ENCODE measurements at places on chromosomes 7 and 10.

DNA sequence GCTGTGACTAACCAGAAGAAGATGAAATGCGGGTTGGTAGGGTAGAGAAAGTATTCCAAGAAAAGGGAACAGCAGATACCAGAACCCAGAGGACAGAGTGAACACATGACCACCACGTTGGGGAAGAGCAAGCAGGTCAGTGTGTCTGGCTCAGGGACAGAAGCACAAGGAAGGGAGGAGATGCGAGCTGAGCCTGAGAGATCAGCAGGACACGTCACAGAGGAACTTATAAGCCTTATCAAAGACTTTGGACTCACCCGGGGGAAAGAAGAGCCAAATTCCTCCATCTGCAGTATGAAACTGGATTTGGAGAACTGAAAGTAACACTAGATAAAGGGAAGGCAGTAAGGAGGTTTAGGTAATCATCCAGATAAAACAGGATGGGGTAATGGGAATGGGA, 232.1 kb upstream of the NPVF start:
- DNase-seq = no peak

DNA sequence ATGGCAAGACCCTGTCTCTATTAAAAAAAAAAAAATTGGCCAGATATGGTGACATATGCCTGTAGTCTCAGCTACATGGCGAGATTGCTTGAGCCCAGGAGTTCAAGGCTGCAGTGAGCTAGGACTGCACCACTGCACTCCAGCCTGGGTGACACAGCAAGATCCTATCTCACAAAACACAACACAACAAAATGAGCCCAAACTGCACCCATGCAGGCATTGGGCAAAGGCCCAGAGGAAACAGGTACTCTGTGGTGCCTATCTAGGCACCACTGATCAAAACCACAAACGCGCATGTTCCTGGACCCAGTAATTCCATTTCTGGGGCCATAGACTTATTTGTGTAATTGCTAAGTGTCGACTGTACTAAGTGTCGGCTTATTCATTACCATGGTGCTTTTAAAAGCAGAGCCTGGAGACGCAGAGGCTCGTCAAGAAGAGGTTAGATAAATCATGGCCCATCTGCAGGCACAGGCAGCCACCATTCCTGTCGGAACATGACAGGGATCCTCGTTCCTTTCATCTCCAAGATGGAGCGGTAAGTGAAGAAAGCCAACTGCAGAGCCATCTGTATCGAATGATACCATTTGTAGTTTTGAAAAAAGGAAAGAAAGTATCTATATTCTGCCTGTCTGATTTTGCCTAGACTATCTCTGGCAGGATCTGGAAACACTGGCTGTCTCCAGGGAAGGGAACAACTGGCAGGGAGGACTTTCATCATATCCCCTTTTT, 160.4 kb upstream of the RHEB start:
- DNase-seq = no peak

DNA sequence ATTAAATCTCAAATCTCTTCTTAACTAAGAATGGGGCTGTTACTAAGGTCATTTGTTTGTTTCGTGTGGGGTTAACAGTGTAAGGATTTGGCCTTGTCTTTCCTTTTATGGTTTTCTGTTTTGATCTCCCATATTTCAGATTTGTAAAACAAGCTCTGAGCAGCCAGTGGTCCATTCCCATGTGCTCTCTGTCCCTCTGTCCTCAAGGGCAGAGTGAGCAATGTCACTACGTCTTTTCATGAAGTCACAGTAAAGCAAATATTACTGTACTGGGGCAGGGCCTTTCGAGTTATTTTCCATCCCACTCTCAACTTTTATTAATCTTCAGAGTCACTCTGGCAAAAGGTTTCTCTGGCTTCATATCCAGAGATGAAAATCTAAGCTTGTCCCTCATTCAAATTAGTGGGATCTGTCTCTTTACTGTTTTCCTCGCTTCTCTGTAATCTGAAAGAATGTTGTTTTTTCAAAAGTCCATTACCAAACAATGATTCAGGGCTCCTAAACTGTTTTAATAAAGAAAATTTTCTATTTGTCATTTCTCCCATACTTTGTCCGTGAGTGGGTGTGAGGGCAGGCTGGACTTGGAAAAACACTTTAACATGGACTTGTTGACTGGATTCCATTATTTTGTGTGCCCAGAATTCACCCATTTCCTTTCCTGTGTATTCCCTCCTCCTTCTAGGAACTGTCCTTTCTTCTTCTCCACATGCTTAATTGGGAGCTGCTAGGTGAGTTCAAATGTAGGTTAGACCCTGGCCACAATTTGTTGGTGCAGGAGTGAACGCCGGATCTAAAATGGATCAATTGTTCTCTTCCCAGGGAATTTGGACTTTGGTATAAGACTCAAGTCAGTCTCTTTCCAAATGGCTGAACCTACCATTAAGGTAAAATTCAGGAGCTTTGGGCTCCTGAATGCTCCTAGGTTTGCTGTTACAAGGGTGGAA, 42.1 kb upstream of the NAMPT start:
- DNase-seq = no peak

DNA sequence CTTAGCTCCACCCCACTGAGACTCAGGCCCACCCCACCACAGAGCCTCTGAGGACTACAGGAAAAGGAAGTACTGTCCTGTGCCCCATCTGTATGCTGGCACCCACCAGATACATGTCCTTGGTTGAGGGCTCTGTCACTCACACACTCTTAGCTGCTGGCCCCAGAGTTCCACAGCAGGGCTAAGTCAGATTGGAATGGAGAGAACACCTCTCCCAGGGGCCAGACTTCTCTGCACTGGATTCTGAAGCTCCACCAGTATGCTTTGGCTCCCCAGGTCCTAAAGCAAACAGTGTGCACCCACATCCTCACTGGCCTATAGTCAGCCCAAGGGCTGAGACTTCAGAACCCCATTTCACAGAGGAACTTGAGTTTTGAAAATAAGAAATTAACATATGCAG, 103.2 kb upstream of the PPP2R2D start:
- DNase-seq = no peak

- peak; percentile 19 for DNase-seq
Observed at GRCh38 chr10:7260912-7261311, 149.9 kb downstream of the SFMBT2 start.

- DNase-seq = no peak
Observed at GRCh38 chr7:12785473-12785872, 98.0 kb downstream of the ARL4A start.

DNA sequence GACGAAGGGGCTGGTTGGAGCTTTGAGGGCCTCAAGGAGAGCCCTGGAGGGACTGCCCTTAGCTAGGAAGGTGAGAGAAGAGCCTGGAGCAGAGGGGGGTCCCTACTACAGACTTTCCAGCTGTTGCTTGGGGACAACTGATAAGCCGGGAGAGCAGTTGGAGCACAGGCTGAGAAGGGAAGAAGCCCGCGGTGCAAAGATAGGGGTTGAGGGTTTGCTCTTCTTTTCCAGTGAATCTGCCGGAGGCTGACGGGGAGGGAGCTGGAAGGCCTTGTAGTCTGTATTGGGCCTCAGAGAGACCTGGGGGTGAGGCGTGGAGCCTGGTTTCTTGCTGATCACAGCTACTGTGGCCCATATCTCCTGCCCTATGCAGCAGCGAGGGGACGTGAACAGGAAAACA, 23.7 kb downstream of the CYP26A1 start:
- DNase-seq = no peak

DNA sequence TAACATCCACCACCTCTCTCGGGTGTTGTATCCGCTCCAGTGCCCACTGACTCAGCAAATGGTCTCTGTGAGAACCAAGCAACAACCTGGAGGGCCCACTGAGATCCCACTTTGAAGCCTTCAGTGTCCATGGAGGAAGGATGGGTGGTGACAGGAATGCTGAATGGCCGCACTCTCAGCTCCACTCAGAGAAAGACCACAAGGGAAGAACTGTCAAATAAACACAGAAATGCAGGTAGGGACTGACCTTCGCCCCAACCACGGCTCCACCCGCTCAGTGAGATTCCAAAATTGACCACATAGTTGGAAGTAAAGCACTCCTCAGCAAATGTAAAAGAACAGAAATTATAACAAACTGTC, 65.8 kb downstream of the VIPR2 start:
- no peak for DNase-seq

DNA sequence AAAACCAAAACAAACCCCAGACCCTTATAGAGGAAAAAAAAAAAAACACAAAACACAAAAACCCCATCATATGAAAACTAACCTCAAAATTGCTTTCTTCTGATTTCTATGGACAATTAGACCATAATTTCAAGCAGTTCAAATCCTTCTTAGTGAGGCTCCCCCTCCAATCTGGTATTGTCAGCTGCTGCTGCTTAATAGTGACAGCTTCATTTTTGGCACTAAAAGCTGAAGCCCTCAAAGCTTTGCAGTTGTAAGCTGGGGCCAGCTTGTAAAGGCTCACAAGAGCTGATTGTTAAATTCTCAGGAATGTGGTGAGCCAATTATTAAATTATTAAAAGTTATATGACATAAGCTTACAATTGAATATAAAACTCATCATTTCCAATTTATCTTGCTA, 21.9 kb downstream of the ATXN7L1 start:
- no peak for DNase-seq

DNA sequence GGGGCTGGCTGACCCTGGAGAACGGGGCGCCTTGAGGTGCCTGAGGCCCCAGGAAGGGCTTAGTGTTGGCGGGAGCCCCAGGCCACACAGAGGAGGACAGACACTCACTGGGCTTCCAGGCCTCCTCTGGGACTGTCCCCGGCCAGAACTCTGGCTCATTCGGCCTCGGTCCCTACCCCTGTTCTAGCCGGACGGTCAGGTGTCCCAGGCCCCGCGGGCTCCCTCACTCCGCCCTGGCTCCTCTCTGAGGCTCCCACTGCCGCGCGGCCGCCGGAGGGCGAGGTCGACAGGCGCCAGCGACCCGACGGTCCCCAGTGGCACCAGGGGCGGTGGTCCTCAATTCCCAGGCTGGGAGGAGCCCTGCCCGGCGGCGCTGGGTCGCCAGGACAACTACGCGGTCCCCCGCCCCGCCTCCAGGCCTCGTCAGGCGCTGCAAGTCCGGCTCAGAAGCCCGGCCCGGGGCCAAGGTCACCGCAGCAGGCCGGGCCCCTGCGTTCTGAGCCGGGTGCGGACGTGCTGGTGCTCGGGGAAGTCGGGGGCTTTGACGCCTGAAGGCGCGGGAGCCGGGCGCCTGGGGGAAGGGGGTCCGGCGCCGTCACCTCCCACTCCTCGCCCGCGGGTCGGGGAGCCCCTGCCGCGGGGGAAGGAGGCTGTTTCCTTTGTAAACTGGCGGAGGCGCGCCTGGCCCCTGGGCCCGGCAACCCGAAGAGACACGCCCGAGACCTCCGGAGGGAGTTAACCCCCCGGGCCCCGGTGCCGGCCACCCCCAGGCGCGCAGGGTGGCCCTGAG, 1.1 kb upstream of the PWWP2B start:
- peak; percentile 26 for DNase-seq

- no peak for DNase-seq
Observed at GRCh38 chr10:1203704-1204103, 147.5 kb downstream of the WDR37 start.

DNA sequence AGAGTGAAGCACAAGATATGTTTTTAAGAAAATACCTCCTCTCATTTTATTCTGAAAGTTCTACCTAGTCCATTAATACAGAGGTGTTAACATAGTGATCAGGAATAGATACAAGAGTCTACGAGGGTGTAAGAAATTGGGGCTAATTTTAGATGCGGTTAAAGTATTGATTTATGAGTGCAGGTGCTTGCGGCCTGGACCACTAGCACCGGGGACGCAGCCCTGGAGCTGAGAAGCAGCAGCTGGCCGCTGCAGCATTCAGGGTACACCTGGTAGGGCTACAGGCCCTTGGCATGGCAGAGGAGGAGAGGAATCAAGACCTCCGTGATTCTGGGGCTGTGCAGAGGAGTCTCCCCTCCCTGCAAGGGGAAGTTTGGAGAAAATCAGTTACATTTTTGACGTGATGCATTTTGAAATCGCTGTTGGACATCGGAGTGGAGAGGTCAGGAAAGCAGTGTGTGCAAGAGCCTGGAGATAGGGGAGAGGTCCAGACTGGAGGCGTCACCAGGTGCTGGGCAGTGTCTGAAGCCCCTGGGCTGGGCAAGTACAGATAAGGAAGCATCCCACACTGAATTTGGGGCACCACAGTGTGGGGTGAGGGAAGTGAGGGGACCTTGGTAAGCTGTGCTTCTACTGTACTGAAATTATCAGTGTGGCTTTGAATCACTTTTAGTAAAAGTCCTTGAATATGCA, 112.3 kb downstream of the VWC2 start:
- DNase-seq = no peak

DNA sequence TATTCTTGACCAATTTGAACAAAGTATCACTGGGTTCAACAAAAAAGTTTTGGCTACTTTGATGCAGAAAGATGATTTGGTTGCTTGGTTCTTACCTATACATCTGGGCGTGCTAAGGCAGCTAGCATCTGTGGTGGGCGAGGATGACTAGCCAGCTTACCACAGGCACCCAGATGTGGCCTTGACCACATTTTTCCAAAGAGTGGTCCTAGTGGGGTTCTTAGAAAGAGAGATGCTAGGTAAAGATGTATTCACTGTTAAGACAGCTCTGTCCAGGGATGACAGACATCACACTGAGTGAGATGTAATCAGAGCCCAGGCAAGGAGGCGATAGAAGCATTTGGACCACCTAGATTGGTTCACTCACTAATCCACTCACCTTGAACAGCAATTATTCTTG, 785 bp downstream of the DNTT start:
- no peak for DNase-seq

- DNase-seq = no peak
Observed at GRCh38 chr7:113698556-113699220, 220.1 kb downstream of the PPP1R3A start.

DNA sequence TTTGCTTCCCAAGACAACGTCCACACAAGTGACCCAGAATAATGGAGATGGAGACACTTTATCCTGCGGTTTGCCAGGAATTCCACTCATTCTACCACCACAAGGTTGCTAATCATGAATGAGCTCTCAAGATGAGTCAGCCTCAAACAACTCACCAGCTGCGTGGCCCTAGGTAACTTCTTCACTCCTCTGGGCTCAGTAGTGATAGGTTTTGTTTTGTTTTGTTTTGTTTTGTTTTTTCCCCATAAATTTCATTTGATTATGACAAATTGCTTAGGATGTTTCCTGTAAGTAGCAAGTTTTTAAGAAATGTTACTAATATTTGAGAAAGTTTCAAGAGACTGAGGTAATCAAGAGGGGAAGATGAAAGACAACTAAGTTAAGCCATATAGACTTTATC, 286.8 kb downstream of the PARD3 start:
- DNase-seq = no peak

- no peak for DNase-seq
Observed at GRCh38 chr10:89563861-89564478, 28.6 kb upstream of the SLC16A12 start.

GRCh38 chr10:42640610-42641229, 2.4 kb upstream of the ZNF33B start:
- DNase-seq = no peak

Data from activated CD4-positive, alpha-beta T cell treated with anti-CD3 and anti-CD28 coated beads, Interleukin-2, amount 50 U/mL, for 48 hours (primary cell).